NCI-H524 (cell line): ENCODE measurements at places on chromosomes 6 and 20.

GRCh38 chr6:33962246-33963027, 158.6 kb upstream of the MLN start:
- DNase-seq = peak; percentile 67

DNA sequence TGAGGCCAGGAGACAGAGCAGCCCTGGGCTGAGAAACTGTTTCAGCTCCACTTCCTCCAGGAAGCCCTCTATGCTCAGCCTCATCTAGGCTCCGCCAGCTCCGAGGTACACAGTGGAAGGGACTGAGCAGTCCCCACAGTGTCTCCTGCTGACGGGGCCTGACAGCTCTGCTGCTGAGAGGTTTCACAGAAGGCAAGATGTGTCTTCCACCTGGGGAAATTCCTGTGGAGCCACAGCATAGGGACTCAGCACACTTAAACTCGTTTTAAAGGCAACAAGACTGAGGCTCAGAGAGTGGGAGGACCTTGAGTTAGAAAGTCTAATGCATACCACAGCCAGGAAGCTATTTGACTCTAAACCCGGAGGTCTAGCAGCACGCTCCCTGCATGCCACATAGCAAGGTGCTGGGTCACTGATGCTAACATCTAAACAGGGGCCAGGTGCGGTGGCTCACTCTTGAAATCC, 6.8 kb downstream of the ADA start:
- DNase-seq = no peak

- DNase-seq = peak; percentile 32
Measured at GRCh38 chr6:5746053-5746758, 260.5 kb downstream of the NRN1 start.

GRCh38 chr6:110720066-110720465, 95.2 kb downstream of the CDK19 start:
- no peak for DNase-seq

- no peak for DNase-seq
Measured at GRCh38 chr20:47266847-47267515, 89.5 kb downstream of the ZMYND8 start.

- DNase-seq = no peak
Measured at GRCh38 chr6:82917346-82918064, 148.1 kb downstream of the UBE3D start.

DNA sequence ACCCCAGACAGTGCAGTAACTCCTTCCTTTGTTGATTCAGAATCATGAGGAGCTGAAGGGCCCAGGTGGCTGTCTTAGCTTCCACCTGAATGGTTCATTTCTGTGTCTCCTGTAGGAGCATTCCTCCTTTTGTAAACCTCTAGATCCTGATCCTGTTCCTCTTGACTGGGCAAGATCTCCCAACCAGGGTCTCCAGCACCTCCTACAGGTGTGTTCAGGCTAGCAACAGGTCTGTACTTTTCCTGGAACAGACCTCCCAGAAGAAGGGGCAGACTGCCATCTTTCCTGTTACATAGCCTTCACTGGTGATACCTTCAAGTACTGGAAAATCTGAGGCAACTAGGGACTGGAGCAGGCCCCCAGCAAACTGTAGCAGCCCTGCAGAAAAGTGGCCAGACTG, 35.2 kb downstream of the HLA-B start:
- DNase-seq = no peak

DNA sequence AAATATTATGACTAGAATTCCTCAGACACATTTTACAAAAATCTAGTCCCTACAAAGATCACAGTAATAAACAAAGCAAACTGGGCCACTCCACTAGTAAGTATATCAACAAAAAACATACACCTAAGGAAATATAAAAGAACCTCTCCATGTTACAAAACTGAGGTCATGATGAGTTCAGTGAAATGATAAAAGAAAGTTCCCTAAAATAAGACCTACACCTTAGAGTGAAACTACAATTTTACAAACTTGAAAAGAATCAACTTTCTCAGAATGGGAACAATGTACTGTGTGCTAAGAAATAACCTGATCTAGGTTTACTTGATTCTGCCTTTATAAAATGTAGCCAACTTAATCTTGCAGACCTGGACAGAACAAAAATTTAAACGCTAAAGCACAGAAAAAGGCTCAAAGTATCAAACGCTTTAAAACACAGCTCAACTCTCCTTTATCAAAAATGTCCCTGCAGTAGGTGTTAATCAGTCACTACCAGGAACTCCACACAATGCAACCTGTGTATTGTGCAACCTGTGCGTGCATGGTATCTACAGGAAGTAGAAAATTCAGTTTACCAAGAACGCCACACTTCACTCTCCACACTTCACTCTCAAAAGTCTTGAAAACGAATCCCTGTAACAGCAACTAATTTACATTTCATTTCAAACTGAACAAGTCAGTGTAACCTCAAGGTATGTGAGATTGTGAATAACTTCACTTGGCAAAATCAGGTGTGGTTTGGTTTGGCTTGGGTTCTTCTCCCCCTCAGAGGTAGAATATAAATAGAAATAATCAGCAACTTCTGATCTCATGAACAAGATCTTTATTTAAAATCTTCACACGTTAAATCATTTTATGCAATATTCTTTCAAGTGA, 1.8 kb downstream of the RALGAPA2 start:
- DNase-seq = no peak
